ENCODE measurements at places on chromosomes 3 and 15. TPM values are rescaled to one million over a fixed set of nuclear protein-coding genes. Genes with fewer than 3 reads are reported as not detected.

CTXN2 gene
- not detected for total RNA-seq

VGLL3 gene
- 0.02 TPM for total RNA-seq

CD96 gene
- total RNA-seq, result not detected

CAND2 gene
- 0.12 TPM for total RNA-seq

SLC28A1 gene
- total RNA-seq, result not detected

RAB8B gene
- 13.1 TPM for total RNA-seq

CHL1 gene
- total RNA-seq, result 110 TPM

TRH gene
- not detected for total RNA-seq

MORF4L1 gene
- total RNA-seq, result 142 TPM

NCBP2 gene
- total RNA-seq, result 53.8 TPM

SLC2A2 gene
- not detected for total RNA-seq

CCRL2 gene
- total RNA-seq, result not detected

SLC35G2 gene
- 16.2 TPM for total RNA-seq

HTR3C gene
- not detected for total RNA-seq

ANKRD63 gene
- total RNA-seq, result not detected

LEKR1 gene
- total RNA-seq, result 0.35 TPM

All from NCI-H460 (cell line).